ENCODE measurements at places on chromosomes 4 and X. TPM values are rescaled to one million over a fixed set of nuclear protein-coding genes. Genes with fewer than 3 reads are reported as not detected.

- DNase-seq: no peak
These were observed 381.6 kb downstream of the GASK1B start for GRCh38 chr4:157791236-157791635.

- DNase-seq: no peak
These were observed 4.5 kb downstream of the HAUS7 start for GRCh38 chrX:153465691-153466380.

GRCh38 chrX:12950851-12951594, 23.9 kb upstream of the TMSB4X start:
- DNase-seq: no peak

DNA sequence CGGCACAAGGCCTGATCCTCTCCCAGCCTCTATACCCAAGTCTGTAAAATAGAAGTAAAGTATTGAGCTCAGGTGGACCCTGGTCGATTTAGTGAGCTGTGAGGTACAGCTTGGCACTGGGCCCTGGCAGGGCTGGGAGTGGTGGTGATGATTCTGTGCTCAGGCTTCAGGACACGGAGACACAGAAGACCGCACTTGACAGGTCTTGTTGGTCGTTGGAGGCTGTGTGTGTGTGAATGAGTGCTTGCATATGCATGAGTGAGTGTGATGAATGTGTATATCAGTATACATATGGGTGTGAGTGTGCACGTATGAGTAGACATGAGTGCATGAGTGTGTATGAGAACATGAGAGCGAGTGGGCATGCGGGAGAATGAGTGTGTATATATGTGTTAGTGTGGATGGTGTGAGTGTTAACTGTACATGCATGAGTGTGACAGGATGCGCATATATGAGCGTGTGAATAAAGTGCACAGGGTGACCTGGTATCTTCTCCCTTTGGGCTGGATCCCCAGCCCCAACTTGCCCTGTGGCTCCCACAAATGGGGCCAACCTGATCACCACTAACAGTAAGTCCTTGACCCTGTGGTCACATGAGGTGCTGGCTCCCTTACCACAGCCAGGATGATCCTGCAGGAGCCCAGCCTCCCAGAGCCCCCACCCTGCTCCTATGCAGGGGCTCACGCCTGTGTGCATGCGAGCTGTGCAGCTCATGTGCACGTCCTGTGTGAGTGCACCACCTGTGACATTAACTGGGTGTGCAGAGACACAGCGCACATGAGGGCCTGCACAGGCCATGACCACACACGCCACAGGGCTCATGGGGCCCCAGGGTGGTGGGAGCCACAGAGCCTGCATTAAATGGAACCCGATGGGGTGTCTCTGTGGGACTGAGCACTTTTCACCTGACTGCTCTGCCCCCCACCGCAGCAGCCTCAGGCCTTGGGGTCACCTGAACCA, 20.8 kb downstream of the SH3BP2 start:
- no peak for DNase-seq

DNA sequence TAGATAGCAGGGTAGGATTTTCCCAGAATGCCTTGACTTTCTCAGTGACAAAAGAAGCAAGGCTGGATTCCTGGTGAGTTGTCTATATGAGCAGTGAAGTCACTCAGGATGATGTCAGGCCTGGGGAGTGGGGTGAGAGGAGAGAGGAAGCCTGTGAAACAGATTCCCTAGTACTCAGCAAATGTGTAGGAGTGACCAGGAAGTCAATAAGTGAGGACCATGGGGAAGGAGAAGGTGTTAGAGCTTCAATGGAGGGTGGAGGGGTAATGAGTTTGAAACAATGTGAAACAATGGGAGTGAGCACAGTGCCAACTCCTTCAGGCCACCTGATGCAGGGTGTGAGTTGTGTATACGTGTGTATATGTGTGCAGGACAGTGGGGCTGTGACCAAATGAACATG, 2.4 kb upstream of the SLC9A6 start:
- DNase-seq: no peak

- no peak for DNase-seq
These were observed 319.5 kb downstream of the ACTRT1 start for GRCh38 chrX:127732709-127733108.

DNA sequence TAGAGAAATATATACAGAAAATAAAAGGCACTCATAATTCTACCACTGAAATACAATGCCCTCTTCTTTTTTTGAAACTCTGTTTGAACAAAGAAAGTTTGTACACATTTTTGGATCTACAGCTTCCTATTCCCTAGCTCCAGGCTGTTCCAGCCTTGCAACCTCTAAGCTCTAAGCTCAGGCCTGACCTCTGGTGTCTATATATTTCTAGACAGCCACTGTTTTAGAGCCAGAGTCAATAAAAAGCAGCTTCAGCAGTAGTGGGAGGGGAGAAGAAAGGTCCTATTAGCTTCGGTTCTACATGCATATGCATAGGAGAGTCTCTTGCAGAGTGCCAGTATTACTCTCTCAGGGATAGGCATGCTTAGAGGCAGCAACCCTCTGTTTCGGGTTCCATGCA, 39.7 kb downstream of the CLDN2 start:
- no peak for DNase-seq

- DNase-seq: no peak
These were observed 124.0 kb downstream of the PDE5A start for GRCh38 chr4:119504616-119505015.

NPY5R gene
- 0.23 TPM for total RNA-seq

MAPK10 gene
- total RNA-seq: 45.0 TPM
